ENCODE measurements at places on chromosomes 11 and 22. TPM values are rescaled to one million over a fixed set of nuclear protein-coding genes. Genes with fewer than 3 reads are reported as not detected.

IL18 gene
- total RNA-seq: 0.99 TPM

SOX6 gene
- under 0.01 TPM for total RNA-seq

KIF18A gene
- total RNA-seq: 8.3 TPM

TRIM6 gene
- 2.0 TPM for total RNA-seq

PPARA gene
- total RNA-seq: 7.1 TPM

POU2AF2 gene
- not detected for total RNA-seq

JHY gene
- 1.8 TPM for total RNA-seq

PGA5 gene
- not detected for total RNA-seq

SCGB1D2 gene
- not detected for total RNA-seq

UBXN1 gene
- total RNA-seq: 153 TPM

PLAAT2 gene
- total RNA-seq: not detected

LRRC32 gene
- total RNA-seq: 16.1 TPM

PRAME gene
- not detected for total RNA-seq

LINC01488 gene
- not detected for total RNA-seq

DAGLA gene
- 1.5 TPM for total RNA-seq

SLC43A3 gene
- total RNA-seq: 48.0 TPM

POTEH gene
- not detected for total RNA-seq

HIRA gene
- 22.8 TPM for total RNA-seq

SPON1 gene
- total RNA-seq: not detected

CNGA4 gene
- not detected for total RNA-seq

YIF1A gene
- 204 TPM for total RNA-seq

RAPSN gene
- 0.14 TPM for total RNA-seq

OR52N4 gene
- total RNA-seq: not detected

TYMP gene
- total RNA-seq: 14.4 TPM

RFPL3 gene
- not detected for total RNA-seq

MRGPRE gene
- total RNA-seq: not detected

MARK2 gene
- 12.5 TPM for total RNA-seq

GRIA4 gene
- total RNA-seq: 1.5 TPM

ACCSL gene
- not detected for total RNA-seq

MRPL17 gene
- total RNA-seq: 75.5 TPM

MRGPRX3 gene
- not detected for total RNA-seq

UBQLN3 gene
- total RNA-seq: not detected

OR5B21 gene
- not detected for total RNA-seq

RIMBP3B gene
- under 0.01 TPM for total RNA-seq

SPATA19 gene
- total RNA-seq: not detected

Measured in pulmonary artery endothelial cell (primary cell).